ENCODE measurements at places on chromosomes 5 and 9.

- DNase-seq, result no peak
Measured at GRCh38 chr5:74402553-74402952, 238.0 kb downstream of the ENC1 start.

GRCh38 chr9:75775966-75776691, 114.3 kb upstream of the PCSK5 start:
- DNase-seq, result no peak

DNA sequence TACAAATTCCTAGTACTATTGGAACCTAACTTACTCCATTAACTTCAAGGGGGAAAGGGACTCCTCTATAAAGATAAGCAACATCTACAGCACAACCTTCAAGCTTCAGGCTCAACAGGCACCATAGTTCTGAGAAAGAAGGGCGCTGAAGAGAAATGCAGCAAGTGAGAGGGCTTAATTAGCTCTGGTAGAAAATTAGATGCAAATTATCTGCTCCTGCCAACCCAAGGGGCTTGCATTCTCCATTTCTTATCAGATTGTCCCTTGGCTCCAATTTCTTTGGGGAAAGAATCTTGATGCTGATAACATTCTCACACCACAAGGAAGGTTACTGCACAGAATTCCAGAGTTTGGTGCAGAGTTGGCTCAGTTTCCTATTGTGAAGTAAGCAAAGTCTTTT, 214.6 kb downstream of the GABRG2 start:
- DNase-seq, result no peak

- DNase-seq, result no peak
Measured at GRCh38 chr9:115192835-115193525, 75.0 kb upstream of the TNC start.

- DNase-seq, result peak; percentile 73
Measured at GRCh38 chr9:126844085-126844484, 16.4 kb upstream of the ZBTB34 start.

GRCh38 chr9:27535701-27536118, 6.1 kb upstream of the MOB3B start:
- peak; percentile 42 for DNase-seq

GRCh38 chr5:102418531-102418930, 80.3 kb downstream of the SLCO6A1 start:
- DNase-seq, result no peak

- DNase-seq, result peak; percentile 73
Measured at GRCh38 chr5:31193591-31194467, at the start of gene CDH6. Gene CDH6 (plus strand): TSS chr5:31193686. CDS start chr5:31267474, 73,788 bp downstream.

DNA sequence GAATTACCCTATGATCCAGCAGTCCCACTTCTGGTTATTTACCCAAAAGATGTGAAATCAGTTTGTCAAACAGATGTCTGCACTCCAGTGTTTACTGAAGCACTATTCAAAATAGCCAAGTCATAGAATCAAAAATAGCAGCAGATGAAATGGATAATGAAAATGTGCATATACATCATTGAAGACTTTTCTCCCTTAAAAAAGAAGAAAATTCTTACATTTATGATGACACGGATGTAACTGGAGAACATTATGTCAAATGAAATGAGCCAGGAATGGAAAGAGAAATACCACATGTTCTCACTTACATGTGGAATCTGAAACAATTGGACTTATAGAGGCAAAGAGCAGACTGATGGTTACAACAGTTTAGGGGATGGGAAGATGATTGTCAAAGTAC, 21.5 kb upstream of the PLEKHG4B start:
- no peak for DNase-seq

DNA sequence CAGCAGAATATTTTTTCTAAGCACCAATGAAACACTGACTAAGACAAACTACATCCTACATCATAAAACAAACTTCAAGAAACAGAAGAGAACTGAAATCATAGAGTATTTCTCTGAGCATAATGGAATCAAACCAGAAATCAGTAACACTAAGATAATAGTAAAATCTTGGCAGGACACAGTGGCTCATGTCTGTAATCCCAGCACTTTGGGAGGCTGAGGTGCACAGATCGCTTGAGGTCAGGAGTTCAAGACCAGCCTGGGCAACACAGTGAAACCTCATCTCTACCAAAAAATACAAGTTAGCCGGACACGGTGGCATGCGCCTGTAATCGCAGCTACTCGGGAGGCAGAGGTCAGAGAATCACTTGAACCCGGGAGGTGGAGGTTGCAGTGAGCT, 63.1 kb downstream of the RNF130 start:
- no peak for DNase-seq

GRCh38 chr5:124279146-124279876, 467.1 kb downstream of the ZNF608 start:
- DNase-seq, result no peak

DNA sequence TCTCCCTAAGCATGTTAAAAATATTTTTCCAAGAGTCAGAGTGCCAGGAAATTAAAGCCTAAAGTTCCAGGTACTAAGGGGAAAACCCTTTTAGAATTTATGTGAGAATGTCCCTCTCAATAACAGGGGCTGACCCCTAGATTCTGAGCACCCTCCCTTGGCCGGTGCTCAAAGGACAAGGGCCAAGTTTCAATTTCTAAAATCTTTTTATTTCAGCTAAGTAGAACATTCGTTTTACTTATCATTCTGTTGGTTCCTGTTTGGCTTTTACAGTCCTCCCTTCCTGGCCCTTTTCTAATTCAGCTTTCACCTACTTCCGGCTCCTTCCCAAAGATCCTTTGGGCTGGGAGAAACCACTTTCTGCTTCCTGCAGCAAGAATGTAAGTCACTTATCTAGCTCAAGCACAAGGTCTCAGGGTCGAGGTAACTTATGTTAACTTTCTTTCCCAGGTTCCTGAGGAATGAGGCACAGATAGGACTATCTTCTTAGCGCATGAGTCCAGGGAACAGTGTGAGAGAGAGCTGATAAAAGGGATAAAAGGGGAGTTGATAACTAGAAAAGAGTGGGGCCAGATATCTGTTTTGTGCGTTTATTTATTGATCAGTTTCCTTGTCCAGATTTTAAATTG, 34.6 kb upstream of the F2RL2 start:
- DNase-seq, result no peak

DNA sequence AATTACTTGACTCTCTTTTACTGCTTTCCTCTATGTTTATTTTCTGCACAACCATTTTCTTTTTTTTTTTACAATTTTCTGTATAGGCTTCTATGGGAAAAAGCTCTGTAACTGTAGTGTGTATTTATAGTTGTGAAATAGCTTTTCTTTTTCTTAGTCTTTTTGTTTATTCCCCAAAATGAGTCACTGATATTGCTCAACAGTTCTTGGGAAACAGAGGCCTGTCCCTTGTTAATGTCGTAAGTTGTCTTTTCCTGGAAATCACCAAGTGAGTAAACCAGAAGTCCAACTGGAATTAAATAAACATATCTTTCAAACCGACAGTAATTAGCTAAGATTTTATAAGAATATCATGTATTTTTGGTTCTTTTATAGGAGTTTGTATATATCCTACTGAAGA, 325.1 kb upstream of the PRR16 start:
- peak; percentile 42 for DNase-seq

DNA sequence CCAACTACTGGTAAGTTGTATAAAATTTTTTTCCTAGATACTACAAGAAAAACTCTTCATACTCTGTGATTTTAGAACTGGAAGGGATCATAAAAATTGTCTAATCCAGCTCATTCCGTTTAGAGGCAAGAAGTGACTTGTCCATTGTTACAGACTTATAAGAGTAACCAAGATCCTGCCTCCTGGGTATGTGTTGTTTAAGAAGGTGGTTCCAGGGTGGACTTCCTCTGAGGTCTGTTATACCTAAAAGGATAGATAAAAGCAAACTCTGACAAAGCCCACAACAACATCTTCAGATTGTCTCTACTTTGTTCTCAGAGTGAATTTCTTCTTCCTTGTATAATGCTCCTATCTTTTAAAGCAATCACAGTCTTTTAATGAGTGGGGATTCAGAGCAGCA, 24.2 kb downstream of the TGFBR1 start:
- no peak for DNase-seq

- DNase-seq, result no peak
Measured at GRCh38 chr9:104177676-104178075, 83.6 kb downstream of the SMC2 start.

- no peak for DNase-seq
Measured at GRCh38 chr5:68565427-68565826, 349.9 kb downstream of the PIK3R1 start.

- DNase-seq, result no peak
Measured at GRCh38 chr9:98484162-98484561, 224.6 kb downstream of the GABBR2 start.

DNA sequence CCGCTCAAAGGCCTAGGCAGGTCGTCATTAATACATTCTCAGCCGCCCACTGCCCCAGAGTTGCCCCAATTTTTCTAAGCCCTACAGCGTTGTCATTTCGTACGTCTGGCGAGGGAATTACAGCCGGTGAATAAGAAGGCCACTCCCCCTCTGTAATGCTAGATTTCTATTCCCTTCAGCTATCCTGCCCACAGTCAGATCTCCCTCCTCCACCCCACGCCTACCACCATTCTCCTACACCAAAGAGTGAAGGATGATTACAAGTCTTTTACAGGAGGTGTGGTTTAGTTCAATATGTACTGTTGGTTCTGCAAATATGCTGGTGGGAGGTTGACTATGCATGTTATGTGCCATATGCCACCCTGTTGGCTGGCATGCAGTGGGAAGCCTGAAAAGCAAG, 83.7 kb upstream of the SMIM15 start:
- DNase-seq, result no peak

DNA sequence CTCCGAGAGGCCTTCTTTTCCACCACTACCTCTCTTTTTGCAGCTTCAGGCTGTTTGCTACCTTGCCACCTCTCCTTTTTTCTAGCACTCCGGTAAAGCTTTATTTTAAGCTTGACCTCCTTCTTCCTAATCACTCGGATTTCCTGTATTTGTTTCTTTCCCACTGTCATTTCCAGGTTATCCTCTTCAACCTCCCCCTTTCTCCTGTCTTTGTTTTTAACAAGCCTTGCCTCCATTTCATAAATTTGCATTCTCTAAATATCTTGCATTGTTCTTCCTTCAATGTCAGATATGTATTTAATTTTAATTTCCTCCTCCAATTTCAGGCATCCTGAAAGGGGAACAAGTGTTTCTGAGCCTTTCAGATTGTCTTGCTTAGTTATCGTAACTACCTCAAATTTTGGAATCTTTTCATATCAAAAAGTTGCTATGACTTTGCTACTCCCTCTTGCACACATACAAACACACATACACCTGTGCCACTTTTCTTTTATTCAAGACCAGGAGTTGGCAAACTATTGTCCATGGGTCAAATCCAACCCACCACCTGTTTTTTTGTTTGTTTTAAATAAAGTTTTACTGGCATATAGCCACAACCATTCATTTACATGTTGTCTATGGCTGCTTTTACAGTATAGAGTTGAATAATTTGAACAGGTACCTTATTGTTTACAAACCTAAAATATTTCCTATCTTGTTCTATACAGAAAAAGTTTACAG, 22.7 kb downstream of the DPYSL3 start:
- no peak for DNase-seq

DNA sequence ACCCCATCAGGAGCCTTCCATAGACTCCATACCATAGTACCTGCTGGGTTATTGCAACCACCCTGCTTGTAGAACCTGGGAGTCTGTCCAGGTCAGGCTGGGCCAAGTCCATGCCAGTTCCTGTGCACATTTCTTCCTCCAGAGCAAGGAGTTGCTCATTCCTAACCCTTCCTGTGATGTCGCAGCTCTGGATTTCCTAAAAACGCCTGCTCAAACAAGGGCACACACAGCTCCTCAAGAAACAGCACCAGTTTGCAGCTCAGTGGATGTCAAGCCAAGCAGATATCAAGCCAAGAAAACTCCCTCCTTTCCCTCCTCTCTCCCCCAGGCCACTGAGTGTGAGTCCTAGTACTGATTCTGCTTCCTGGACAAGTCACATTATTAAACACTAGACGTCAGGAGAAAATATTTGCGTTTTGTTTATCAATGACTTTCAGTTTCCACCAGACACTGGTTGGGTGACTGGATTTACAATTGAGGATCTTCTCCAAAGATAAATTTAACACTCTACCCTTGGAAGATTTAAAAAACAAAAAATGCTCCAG, 59.6 kb downstream of the SLC1A1 start:
- no peak for DNase-seq

DNA sequence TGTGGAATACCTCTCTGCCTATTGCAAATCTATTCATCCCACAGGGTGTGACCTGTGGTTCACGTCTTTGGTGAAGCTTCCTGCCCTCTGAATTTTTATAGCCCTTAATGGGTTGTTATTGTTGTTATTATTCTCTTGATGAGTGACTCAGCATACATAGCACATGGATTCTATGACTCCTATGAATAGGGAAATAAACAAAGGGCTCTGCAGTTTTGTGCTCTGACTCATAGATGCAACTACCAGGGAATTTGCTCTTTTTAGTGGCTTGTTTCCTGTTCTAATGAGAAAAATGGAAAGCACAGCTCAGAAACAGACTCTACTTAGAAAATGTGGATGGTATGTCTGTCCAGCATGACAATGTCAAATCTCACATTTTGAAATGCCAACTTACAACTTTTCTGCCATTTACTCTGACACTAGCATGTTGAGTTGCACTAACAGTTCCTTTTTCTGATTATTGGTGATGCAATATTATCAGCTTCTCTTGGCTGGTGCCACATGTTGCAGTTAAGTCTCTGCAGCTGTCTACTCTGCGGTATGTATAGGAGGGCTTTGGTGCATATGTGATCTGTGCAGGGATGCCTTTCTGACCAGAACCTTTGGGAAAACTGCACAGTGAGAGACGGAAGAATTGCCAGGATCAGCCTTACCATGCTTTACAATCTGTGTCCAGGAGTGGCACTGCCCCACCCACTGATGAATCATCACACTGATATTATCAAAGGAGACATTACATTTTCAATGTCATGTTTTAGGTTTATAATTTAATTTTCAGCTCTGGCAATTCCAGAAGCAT, 996.4 kb upstream of the WWC1 start:
- peak; percentile 80 for DNase-seq

DNA sequence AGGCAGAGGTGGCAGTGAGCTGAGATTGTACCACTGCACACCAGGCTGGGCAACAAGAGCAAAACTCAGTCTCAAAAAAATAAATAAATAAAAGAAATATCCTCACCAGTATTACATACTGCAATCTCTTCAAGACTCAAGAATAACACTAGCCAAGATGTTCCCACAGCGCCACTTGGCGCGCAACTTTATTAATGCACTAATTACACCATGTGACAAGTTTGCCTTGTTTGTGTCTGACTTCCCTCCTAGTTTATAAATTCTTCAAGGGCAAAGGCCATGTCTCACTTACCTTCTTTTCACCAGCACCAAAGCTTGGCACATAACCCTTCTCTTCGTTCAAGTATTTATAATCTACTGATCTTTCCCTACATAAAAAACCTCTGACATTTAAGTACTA, 4.8 kb downstream of the SKP1 start:
- DNase-seq, result no peak

GRCh38 chr5:133818869-133819600, 149.4 kb downstream of the C5orf15 start:
- DNase-seq, result no peak

Measured in urothelium cell line (cell line).